ENCODE measurements at places on chromosomes 12 and 14.
A peak's percentile ranks its signal among the peaks of the same experiment; 100 is the strongest.

DNA sequence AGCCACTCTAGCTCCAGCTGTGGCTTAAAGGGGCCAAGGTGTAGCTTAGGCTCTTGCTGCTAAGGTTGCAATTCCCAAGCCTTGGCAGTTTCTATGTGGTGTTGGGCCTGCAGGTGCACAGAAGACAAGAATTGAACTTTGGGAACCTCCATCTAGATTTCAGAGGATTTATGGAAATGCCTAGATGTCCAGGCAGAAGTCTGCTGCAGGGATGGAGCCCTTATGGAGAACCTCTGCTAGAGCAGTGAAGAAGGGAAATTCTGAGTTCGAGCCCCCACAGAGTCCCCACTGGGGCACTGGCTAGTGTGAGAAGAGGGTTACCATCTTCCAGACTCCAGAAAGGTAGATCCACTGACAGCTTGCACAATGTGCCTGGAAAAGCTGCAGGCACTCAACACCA, 694.7 kb downstream of the SLC16A7 start:
- DNase-seq: no peak

- DNase-seq: no peak
Observed at GRCh38 chr12:94535510-94535921, 75.8 kb upstream of the CEP83 start.

GRCh38 chr14:50347521-50347920, 35.4 kb downstream of the DMAC2L start:
- DNase-seq: no peak

DNA sequence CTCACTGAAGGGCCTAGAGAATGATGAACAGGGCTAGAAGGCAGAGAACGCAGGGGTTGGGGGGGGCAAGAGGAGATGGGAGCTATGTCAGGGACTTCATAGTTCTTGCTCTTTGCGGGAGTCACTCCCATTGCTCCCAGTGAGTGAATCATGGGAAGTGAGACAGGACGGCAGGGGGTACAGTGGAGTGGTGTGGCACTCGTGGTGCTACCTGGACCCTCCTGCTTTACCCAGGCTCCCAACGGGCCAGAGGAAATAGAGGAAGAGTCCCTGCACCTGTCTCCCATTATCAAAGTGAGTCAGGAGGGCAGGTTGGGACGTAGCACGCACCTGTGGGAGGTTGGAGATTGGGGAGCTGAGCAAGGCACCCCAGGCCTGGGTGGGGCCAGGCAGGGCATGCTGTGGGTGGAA, 1.3 kb upstream of the KRT8 start:
- no peak for DNase-seq

- no peak for DNase-seq
Observed at GRCh38 chr14:69263364-69263763, 3.4 kb downstream of the GALNT16 start.

DNA sequence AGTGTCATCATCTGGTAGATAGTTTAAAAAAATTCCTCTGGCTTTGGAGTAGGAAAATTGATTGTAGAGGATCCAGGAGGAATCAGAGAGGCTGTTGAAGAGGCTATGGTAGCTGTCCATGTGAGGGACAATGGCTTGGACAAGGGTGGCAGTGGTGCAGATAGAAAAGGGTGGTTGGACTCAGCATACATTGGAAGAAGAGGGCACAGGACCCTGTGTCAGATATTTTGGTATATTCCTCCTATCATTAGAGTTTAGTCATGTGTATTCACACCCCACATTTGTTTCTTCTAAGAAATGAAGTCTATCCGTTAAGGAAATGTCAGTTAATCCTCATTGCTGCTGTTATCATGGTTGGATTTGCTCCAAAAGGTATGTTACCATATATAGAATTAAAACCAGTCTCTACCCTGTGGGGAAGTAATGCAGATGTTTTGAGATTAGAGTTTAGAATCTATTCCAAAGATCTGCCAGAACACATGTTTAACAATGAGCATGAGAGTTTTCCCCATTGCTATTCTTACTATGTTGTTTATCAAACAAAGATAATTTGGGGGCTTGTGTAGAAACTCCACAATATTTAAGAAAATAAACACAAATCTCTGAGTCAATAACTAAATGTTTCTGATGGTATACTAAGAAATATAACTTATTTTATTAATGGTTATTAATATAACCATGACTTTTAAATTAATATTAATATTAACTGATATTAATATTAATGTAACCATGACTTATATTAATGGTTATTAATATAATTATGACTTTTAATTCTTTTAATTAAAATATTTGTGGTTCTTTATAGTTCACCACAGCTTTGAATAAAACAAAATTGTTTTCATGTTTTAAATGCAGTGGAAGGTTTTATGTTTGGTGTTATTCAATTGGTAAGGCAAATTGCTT, 80.9 kb downstream of the CRADD start:
- no peak for DNase-seq

DNA sequence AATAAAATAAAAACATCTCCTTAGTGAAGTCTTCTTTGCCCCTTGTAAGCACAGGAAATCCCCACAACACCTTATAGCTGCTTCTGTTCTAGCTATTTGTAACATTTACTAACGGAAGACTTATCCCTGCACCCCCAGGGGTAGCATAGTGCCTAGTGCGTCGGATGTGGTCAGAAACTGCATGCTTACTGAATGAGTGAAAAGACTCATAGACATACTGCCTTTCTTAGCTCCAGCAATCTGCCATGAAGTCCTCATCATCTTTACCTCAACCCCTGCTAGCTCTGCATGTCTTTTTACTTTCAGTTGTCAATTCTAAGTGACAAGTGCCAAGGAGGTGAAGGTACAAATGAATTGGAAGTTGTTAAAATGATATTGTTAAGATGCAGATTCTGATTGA, 12.9 kb downstream of the RIOX1 start:
- no peak for DNase-seq

GRCh38 chr14:50756300-50756699, 74.7 kb downstream of the NIN start:
- DNase-seq: no peak

GRCh38 chr12:65313719-65314317, 35.3 kb downstream of the MSRB3 start:
- no peak for DNase-seq

- no peak for DNase-seq
Observed at GRCh38 chr14:75515629-75515996, 6.7 kb upstream of the BATF start.

DNA sequence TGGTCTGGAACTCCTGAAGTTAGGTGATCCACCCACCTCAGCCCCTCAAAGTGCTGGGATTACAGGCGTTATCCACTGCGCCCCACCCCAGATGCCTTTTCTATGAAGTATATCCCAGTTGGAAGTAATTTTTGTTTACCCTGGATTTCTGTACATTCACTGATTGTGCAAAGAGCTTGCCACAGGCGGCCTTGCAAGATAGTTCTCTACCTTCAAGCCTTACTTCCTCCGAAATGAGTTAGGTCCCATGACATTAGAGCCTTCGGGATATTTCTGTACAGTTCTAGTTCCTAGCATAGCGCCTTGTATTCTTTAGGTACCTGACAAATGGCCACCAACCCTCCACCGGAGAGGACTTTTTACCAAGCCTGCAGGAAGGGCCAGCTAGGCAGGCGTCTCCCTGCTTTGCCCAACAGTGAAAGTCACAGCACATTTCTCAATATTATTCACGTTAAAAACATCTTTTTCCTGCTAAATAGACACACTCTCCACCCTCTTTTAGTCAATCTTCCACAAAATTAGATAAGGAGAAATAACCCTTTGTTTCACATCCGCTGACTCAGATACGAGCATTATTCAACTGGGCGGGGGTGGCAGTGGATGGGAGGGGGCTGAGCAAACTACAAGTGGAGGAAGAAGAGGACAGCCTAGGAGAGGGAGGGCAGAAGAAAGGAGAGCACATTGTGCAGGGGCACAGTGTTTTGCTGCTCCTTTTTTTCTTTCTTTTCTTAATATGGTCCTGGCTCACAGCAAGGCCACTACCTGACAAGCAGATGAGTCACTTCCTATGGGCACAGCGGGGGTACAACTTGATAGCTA, 40.0 kb upstream of the CAPRIN2 start:
- DNase-seq: no peak

GRCh38 chr12:3199551-3200031, 122.4 kb downstream of the TSPAN9 start:
- DNase-seq: no peak

GRCh38 chr14:32300136-32300535, 29.0 kb upstream of the AKAP6 start:
- no peak for DNase-seq

DNA sequence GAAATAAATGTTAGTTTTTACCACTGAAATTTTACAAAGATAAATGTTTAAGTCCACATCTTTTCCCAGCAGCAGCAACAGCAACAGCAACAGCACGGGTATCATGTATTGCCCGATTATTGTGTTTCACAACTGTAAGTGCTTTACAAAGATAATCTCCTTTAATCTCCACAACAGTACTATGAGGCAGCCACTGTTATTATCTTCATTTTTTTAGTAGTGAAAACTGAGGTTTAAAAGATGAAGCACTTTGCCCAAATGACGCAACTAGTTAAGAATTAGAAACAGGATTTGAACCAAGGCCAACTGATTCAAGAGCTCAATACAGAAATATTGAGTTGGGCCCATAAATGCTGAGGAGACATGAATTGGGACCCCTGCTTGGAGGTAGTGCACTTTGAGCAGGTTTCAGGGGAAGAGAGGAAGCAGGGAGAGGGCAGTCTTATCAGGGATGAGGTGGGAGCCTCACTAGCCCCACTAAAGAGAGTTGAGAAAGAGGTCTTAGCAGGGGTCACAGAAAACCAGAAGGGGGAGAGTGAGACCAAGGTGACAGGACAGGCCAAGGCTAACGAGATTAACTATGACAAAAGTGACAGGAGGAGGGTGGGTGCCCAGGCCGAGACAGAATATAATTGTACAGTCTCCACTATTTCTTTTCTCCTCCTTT, 15.3 kb downstream of the KRT2 start:
- DNase-seq: no peak

GRCh38 chr12:102298022-102298421, 100.4 kb upstream of the PMCH start:
- no peak for DNase-seq

GRCh38 chr12:96587691-96588090, 98.3 kb downstream of the CFAP54 start:
- DNase-seq: no peak

GRCh38 chr12:31600750-31601149, 9.8 kb upstream of the DENND5B start:
- DNase-seq: no peak

DNA sequence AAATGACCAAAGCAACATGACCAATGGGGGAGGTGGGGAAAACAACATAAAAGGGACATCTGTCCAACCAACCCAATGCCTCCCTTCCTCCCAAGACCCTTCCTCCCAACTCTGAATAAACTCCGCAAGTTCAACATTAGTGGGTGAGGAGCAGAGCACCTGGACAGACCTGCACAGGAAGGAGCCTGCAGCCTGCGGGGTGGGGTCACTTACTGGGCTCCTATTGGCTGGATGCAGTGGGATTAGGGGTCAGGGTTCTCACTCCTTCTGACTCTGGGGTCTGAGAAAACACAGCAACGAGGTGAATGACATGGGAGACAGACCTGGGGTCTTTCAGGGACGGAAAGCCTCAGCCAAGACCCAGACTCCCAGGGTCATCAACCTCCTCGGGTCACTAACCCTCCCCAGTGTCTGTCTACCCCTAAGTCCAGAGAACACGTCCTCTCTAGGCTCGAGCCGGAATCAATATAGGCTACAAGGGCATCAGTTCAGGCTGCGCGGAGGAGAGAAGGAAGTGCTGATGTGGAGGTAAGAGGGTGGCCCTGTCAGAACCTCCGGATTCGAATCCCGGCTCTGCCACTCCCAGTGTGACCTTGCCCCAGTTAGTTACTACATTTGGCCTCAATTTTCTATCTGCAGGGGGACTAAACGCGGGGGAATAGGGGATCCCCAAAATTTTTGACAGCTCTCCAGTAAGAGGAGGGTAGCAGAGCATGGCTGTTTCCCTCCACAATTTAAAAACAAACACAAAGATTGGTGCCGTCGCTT, 860 bp downstream of the NDRG2 start:
- DNase-seq: no peak

GRCh38 chr12:85329913-85330312, 49.9 kb downstream of the ALX1 start:
- no peak for DNase-seq

DNA sequence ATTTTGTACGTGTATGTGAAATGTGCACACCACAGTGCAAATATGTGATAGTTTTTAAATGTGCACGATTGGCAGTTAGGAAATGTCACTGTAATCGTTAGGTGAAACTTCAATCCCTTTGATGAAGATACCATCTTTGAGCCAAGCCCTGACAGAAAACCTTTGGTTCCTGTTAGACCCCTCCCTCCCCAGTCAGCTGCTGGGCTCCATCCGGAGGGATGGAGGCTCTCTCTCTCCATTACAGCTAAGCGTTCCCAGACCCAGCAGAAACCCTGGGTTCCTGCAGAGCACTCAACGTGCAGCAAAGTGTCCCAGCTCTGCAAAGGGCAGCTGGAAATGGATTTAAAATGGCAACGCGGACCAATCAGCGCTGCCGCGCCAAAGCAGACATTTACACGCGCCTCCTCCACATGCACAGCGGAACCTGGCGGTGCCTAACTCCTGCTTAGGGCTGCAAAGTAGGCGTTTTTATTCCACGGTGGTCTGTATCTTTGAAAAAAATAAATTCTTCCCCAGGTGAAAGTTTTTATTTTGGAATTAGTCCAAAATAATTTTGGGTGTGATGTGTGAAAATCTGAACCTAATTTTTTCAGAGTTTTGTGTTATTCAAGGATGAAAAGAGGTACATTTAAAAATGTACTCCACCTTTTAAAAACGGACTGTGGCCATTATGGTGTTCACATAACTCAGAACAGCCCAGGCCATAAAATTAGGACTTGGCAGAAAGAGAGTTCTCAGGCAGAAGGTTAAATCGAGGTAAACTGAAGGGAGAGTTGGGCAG, 1.4 kb upstream of the HMGA2 start:
- DNase-seq: no peak

GRCh38 chr12:47941871-47942613, 21.4 kb upstream of the TMEM106C start:
- DNase-seq: peak; percentile 28

- DNase-seq: no peak
Observed at GRCh38 chr12:67640863-67641262, 7.7 kb upstream of the DYRK2 start.

- no peak for DNase-seq
Observed at GRCh38 chr14:37061697-37062096, 110.7 kb downstream of the SLC25A21 start.

DNA sequence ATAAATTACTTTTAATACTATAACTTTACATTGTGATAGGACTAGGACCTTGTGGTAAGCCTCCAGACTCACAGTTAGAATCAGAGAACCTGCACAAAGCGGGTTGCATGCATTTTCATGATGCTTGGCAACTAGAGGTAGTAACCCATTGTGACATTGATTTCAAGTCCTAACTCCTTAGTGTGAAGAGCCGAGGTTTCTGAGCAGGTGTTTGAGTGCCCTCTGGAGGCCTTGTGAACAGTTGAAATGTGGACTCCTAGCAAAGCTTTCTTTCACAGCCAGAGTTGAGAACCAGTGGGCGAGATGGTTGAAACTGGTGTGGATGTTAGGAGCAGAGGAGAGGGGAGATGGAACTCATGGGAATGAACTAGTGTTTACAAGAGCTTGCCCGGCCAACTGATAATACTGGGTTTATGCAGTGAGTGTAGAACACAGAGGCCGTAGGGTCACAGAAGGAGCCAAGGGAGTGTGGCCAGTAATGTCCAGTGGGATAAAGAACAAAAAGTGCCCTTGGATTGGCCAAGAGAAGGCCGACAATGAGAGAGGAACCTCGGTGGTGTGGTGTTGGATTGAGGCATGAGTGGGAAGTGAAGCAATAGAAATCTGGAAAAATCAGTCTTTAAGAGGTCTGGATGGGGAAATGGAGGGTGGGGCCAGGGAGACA, 10.9 kb downstream of the ZNF664 start:
- no peak for DNase-seq

GRCh38 chr14:59897757-59898383, 22.1 kb upstream of the LRRC9 start:
- no peak for DNase-seq
